Aorta (tissue), 5 donors: ENCODE measurements at places on chromosomes 5 and 9.

DNA sequence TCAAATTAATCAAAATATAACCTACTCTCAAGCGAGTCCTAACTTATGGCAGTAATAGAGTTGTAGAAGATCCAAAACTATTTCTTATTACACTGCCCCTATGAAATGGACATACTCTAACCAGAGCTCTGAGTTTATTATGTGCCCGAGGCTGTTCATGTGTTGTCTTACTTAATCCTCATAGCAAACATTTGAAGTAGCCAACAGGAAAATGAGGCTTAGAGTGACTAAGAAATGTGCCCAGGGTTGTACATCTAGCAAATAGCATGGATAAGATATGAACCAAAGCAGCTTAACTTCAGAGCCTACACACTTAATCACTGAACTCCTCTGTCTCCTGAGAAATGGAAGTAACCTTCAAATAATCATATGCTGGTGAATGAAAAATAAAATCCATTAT, 1551.7 kb downstream of the MAT2B start:
- DNase-seq: no peak

DNA sequence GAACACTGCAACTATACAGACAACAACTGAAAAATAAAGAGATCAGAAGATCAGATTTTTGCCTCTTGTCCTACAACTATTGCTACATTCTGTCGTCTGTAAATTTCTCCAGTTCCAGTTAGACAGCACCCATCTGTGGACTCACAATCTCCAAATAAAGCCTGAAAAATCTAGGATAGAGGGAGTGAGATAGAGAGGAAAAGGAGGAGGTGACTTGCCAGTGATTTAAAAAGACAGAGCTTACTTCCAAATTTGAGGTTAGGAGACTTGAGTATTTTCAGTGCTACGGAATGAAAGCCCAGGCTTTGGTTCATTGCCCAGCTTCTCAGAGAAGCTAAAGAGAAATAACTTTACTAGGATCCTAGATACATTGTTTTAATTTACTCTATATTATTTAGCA, 63.6 kb downstream of the PTCD2 start:
- DNase-seq: no peak

DNA sequence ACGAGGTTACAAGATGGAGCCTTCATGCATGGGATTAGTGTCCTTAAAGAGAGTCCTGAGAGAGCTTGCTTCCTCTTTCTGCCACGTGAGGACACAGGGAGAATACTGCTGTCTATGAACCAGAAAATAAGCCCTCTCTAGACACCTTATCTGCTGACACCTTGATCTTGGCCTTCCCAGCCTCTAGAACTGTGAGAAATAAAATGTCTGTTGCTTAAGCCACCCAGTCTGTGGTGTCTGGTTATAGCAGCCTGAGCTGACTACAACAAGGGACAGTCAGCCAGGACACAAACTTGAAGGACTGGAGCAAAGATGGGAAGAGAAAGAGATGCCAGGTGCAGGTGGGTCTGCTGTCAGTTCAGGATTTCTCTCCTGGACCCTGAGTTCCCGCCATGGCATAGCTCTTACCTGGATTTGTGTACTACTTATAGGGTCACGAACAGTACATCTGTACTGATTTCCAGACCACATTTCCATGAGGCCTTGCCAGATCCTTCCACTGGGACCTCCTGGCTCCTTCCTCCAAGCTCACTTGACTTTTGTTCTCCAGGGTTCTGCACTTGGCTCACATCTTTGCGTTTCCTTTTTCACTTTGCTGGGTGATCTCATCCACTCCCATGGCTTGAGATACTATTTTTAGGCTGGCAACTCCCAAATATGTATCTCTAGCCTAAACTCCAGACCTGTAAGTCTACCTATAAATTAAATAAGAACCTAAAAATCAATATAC, 44.9 kb upstream of the LIFR start:
- no peak for DNase-seq

DNA sequence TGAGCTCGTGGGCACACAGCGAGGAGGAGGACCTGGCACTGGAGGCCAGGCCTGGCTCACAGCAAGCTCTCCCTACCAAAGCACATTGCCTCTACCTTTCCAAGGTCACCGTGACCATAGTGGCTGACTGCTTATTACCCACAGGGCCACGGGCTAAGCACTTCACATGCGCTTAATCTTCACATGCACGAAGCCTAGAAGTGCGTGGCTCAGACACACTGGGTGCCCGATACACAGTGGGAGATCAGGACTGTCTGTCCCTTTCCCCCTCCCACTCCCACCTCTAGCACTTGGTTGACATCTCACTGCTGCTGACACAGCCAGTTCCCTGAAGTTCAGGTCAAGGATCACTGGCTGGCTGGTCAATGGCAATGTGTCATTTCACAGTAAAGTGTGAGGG, 23.6 kb downstream of the LHX6 start:
- DNase-seq: no peak

DNA sequence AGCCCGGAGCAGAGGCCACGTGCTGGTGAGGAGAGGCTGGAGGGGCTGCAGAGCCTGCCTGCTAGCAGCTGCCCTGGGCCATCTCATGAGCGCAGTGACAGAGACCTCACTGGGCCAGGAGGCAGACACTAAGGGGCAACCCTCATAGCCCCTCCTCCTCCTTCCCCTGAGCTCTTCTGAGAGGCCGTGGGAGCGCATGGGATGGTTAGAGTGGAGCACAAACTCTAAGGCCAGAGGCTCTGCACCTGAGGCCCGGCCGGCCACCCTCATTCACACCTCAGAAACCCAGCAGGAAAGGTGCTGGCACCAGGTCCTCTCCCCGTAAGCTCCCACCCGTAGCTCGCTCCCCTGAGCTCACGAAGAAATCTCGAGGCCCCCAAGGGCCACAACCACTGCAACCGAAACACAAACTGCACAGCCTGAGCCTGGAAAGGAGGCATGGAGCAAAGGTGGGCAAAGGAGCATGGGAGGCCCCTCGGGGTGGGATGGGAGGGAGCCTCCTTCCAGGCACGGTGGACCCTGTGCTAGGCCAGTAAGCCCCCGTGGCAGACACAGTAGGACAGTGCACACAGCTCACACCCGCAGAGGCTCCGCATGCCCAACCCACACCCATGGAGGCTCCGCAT, 17.7 kb downstream of the CAMSAP1 start:
- no peak for DNase-seq

GRCh38 chr5:97297063-97297703, 114.1 kb upstream of the RIOK2 start:
- no peak for DNase-seq

GRCh38 chr5:177390363-177391300, 6.4 kb downstream of the SLC34A1 start:
- DNase-seq: peak; percentile 85

- DNase-seq: no peak
Observed at GRCh38 chr9:90846770-90847419, 45.3 kb downstream of the SYK start.

DNA sequence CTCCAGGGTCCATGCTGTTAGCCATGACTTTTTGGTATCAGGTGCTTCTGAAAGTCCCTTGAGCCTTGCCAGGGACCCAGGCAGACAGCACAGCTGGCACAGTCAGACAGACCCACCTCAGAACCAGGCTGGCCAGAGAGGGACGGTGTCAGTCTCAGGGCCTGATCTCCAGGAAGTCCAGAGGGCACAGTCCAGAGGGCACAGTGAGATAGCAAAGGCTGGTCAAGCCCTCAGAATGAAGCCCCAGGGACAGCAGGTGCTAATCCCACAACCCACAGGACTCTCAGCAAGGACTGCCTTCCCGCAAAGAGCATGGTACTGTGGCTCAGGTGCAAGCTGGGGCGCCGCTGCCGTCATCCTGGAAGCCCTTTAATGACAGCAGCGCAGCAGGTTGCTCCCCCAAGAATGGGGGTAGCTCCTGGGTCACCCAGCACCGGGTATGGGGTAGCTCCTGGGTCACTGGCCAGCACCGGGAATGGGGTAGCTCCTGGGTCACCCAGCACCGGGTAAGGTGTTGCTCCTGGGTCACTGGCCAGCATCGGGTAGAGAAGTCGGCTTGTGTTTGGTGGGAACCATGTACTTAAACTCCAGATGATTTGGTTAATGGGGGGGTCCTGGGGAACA, 105.6 kb upstream of the PHYKPL start:
- peak; percentile 21 for DNase-seq

GRCh38 chr5:10676224-10676623, 84.8 kb downstream of the DAP start:
- DNase-seq: no peak

DNA sequence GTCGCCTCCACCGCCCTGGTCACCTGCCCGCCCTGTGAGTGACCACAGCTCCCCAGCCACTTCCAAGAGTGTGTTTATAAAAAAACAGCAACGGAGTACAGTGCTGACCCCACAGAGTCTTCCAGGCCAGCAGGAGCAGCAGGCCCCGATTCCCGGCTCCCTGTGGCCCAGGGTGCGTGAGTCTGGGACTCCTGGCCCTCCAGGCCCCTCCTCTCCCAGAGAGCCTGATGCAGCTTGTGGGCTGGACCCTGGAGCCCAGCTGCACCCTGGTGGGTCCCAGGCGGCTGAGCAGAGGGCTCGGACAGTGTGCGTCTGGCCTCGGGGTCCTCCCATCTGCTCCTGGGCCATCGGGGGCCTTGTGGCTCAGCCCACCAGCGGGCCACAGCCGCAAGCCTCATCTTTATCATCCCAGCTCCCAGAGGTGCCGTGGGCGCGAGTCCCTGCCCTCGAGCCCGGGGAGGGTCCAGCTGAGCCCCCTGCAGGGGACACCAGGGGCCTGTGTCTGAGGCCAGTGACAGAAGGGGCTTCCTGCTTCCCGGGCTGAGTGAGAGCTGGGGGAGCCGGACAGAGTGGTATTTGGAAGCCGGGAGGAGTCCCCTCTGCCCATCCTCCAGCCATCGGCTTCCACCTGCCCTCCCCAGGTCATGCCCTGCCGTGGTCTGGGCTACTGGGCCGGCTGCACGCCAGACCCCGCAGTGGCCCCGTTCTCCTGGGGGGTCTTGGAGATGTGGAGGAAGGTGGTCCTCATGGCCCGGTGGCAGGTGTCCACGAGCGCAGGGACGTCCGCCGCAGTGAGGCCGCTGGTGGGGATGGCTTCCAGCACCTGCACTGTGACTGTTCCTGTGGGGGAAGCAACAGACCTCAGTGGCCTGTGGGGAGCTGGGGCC, 10.6 kb downstream of the EGFL7 start:
- DNase-seq: no peak

- no peak for DNase-seq
Observed at GRCh38 chr9:73753171-73753570, 601.5 kb downstream of the ANXA1 start.

DNA sequence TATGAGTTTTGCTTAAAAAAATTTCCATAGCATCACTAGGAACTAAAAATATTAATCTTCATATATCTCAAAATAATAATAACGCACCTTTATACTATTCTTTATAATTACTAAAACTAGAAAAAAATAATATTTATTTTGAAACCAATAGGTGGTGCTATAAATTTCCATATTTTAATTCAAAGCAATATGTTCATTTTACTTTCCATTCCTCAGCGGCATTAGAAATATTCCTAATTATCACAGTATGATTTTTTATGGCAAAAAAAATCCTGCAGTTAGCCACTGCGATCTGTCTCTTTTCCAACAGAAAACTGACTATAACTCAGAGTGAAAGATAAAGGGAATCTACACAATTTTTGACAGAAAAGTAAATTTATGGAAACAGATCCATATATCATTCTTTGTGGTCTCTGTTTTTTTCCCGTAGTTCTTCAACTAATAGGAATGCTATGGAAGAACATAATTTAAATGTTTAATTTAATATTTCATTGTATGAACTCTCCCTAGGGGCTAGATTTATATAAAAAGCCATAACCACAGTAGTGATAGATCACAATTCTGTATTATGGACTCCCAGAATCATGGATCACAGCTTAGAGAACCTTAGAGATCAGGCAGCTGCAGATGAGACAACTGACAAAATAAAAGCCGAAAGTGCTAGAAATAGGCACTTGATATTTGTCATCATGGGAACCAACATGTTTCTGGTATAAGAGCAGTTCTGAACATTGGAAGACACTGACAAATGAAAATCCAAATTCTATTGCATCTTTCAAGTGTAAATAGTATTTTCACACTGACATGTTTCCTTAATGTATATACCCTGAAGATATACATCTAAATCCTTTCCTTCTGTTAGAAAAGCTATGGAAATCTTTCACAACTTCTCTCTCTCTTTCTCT, 167.7 kb upstream of the MPDZ start:
- no peak for DNase-seq

- no peak for DNase-seq
Observed at GRCh38 chr9:122053567-122054350, 39.3 kb downstream of the TTLL11 start.

GRCh38 chr9:33049680-33050361, 24.7 kb downstream of the DNAJA1 start:
- no peak for DNase-seq

DNA sequence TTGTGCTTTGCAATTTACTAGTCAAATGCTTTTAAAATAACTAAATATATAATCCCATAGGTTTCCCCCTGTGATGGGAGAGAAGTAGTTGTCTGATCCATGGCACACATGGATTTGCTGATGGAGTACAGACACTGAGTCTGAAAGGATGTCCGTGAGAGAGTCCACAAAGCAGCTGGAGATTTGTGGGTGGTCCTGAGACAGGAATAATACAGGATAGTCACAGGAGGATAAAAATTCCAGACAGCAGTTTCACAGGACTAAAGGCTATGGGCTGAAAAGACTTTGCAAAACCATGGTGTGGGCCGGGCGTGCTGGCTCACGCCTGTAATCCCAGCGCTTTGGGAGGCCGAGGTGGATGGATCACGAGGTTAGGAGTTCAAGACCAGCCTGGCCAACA, 58.7 kb upstream of the ZFR start:
- DNase-seq: no peak

DNA sequence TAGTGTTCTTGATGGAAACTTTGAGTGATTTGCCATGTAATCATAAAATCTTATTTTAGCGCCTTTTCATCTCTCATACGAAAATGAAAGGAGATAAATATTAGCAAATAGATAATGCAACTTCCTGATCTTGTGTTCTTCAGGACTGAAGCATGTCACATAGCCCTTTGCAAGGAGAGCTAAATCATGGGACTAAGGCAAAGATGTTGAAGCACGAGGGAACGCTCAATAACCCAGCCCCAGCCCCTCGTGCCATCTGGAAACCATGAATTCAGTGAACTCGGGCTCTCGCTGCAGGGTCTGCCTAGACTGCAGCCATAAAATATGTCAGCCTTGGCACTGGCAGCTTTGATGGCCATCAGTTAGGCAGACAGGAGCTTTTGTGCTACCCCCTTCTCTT, 58.2 kb downstream of the F2RL2 start:
- DNase-seq: no peak

DNA sequence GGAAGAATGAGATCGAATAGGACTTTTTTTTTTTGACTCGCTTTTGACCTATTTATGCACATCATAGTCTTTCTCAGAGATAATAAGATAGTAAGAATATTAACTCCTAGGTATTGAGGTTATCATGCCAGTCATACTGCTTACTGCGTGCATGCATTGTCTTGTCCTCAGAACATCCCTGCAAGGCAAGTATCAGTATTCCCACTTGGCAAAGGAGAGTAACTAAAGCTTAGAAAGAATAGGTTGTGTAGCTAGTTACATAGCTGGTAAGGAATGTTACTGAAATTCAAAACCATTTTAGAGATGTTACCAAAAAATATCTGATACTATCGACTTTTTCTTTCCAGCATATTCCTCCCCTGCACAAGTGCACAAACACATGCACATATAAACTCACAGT, 296.1 kb upstream of the CLINT1 start:
- no peak for DNase-seq
